Amniotic stem cell (primary cell): ENCODE measurements at places on chromosomes 4 and X.

- no peak for DNase-seq
Measured at GRCh38 chrX:120512627-120513026, 43.5 kb upstream of the LAMP2 start.

- no peak for DNase-seq
Measured at GRCh38 chr4:127849505-127850234, 31.0 kb upstream of the PLK4 start.

- DNase-seq, result no peak
Measured at GRCh38 chr4:120835342-120835741, 87.2 kb downstream of the PRDM5 start.

- peak; percentile 74 for DNase-seq
Measured at GRCh38 chr4:47525154-47525819, 40.2 kb downstream of the ATP10D start.

GRCh38 chrX:42495139-42495538 lies 282.8 kb downstream of the PPP1R2C start:
- no peak for DNase-seq

DNA sequence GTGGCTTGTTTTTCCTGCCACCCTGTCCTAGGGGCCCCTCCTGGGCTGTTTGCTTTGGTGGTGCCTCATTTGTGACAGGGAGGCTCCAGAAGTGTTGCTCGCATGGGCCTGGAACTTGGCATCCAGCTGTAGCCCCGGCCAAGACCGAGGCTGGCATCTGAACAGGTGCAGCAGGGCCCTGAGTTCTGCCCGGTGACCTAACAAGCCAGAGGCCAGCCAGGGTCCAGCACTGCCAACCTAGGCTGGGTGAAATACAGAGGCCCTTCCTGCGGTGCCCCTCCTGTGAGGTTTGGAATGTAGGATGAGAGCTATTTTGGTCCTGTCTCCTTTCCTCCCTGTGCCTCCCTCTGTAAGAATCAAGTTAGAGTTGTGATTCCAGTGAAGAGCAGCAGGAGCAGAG lies 58.5 kb downstream of the STARD8 start:
- no peak for DNase-seq

- no peak for DNase-seq
Measured at GRCh38 chr4:147289181-147289580, 191.7 kb upstream of the EDNRA start.

DNA sequence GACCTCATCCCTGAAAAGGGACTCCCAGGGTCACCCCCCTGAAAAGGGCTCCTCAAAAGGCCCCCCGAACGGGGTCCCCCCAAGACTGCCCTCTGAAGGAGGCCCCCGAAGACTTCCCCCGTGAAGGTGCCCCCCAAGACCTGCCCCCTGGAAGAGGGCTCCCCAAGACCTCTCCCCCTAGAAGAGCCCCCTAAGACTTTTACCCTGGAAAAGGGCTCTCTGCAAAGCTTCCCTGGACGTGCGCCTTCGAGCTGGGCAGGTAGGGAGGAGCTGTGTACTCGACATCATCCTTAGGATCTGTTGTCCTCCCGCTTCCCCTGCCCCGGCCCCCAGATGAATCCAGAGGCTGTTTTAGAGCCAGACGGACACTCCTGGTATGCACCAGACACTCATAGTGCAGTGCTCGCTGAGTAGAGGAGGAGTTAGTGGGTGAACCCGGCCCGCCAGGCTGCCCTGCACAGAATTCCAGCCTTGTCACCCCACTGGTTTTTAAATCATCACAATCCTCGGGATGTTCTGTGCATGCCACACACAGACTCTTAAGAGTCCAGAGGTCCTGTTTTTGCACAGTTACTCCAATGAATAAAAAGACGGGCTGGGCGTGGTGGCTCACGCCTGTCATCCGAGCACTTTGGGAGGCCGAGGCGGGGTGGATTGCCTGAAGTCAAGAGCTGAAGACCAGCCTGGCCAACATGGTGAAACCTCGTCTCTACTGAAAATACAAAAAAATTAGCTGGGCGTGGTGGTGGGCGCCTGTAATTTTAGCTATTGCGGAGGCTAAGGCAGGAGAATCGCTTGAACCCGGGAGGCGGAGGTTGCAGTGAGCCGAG lies 5.7 kb upstream of the SLC25A6 start:
- no peak for DNase-seq

DNA sequence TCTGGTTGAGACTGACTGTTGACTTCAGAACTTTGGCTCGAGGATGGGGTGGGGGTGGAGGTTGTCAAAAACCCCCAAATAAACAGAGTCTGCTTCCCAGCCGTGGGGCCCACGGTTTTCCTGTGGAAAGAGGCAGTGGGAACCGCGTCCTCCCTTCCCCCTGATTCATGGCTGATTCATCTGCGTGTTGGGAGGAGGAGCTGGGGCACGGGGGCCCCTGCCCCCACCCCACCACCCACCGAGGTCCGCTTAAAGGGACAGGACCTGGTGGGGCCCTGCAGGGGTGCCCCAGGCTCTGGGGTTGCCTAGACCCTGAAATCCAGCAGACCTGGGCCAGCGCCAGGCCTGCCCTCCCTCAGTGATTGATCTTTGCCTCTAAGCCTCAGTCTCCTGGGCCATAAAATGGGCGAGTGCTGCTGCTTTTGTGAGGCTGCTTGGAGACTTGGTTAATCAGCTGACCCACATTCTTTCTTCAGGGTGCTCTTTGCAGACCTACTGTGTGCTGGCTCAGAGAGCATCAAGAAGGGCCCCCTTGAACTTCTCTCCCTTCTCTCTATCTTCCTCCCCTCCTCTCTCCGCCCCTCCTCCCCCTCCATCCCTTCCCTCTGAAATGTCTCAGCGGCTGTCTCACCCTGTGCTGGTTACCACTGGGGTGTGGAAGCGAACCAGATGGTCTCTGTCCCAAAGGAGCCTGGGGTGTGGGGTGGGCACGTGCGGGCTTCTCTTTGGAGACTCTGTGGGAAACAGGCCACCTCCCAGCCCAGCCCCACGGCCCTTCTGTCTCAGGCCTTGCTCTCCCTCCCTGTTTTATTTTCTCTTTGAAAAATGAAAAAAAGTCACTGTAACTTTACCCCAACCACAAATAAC lies 9.1 kb downstream of the HTRA3 start:
- no peak for DNase-seq

DNA sequence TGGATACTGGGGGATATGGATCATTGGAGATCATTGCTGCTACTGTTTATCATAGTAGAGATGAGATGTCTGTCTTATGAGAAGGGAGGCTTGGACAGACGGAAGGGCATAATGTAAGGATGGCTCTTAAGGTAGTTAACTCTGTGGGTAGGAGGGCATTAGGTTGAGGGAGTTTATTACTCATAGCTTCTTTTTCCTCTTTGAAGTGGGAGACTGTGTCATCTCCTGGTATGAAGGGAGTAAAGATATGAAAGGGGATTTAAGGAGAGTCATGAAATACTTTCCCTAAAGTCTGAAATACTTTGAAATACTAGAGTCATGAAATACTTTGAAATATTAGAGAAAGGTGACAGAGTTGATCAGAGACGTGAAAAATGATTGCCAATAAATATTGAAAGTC lies 255.5 kb upstream of the PITX2 start:
- DNase-seq, result no peak

GRCh38 chr4:3255611-3256186 lies 6.7 kb downstream of the MSANTD1 start:
- DNase-seq, result no peak

DNA sequence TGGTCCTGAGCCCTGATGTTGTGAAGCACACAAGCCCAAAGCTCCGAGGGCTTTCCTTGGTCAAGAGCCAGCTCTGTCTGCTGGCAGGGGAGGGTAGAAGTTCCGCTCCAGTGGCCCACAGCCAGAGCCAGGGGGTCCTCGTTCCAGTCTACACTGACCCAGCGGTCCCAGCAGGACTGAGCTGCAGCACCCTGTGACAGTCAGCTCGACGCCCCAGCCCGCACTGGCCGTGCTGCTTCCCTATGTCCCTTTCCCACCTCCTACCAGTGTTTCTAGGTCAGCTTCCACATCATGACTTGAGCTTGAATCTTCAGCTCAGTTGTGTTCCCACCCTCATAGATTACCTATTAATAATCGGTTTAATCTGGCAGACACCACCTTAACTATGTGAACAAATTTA lies 22.5 kb upstream of the DCTD start:
- DNase-seq, result no peak

DNA sequence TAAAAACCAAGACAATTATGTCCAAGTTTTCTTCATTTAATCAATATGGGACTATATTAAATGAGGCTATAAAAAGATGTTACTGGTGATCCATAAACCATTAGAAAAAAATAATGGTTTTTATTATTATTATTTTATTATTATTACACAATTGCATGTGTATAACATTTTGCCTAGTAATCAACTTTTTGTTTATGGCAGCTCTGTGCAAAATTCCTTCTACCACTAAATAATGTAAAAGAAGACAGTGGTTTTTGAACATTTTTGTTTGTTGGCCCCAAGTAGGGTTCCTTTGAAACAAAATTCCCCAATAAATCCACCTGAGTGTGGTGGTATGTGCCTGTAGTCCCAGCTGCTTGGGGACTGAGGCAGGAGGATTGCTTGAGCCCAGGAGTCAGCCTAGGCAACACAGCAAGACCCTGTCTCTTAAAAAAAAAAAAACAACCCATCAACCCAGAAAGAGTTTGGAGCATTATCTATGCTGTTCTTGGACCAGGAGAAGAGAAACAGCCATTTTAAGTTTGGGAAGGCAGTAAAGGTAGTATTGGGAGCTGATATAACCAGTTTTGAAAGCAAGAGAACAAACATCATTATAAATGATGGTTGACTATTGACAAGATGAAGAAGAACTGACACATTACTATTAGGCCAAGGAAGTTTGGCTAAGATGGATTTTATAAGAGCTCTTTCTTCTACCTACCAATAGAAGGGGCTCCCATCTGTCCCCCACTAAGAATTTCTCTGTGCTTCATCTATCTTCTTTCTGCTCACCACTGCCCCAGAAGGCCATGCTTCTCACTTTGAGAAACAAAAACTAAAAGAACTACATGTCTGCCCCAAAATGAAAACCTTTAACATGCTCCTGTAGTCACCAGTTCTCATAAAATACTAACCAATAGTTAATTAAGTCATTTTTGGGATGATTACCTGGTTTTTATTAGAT lies 2.2 kb downstream of the TMEM156 start:
- no peak for DNase-seq
